ENCODE measurements at places on chromosomes 6 and 20. TPM values are rescaled to one million over a fixed set of nuclear protein-coding genes. Genes with fewer than 3 reads are reported as not detected.

GRCh38 chr20:18588574-18588933 is 700 bp downstream of the DTD1 start:
- no peaks in the 10 kb centered on the region for H3K36me3 ChIP-seq
- no peak for DNase-seq
- no peak overlapping the region for H3K27ac ChIP-seq
- H3K4me3 ChIP-seq = peak overlapping the region; percentile 84
- H3K4me1 ChIP-seq = peaks cover 5% of the 10 kb centered on the region
- no peaks in the 10 kb centered on the region for H3K27me3 ChIP-seq

GRCh38 chr20:39133201-39133600 is 171.1 kb downstream of the DHX35 start:
- H3K27ac ChIP-seq = no peak overlapping the region
- H3K36me3 ChIP-seq = no peaks in the 10 kb centered on the region
- peaks cover 3% of the 10 kb centered on the region for H3K4me1 ChIP-seq
- DNase-seq = no peak

- peaks cover 12% of the 10 kb centered on the region for H3K4me1 ChIP-seq
- no peaks in the 10 kb centered on the region for H3K36me3 ChIP-seq
- DNase-seq = no peak
- H3K4me3 ChIP-seq = no peak overlapping the region
- no peak overlapping the region for H3K27ac ChIP-seq
These were observed 3.2 kb downstream of the TNFRSF6B start for GRCh38 chr20:63699466-63700198.

DNA sequence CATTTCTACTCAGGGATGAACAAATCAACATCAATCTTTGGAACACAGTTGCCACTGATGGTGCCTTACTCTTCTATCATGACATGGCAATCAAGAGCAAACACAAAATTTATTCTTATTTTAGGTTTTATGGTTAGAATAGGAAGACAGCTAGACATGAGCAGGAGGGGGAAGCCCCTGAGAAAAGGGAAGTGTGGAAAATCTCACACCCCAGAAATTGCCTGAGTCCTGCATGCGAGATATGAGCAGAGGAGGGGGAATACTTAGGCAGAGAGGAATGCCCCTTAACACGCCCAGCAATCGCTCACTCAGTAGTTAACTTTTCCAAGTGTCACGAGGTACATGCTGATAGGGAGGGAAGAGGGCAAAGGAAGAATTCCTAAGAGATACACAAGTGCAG is 79.3 kb downstream of the PLG start:
- H3K27ac ChIP-seq = no peak overlapping the region
- H3K27me3 ChIP-seq = no peaks in the 10 kb centered on the region
- no peak overlapping the region for H3K4me3 ChIP-seq

- H3K27ac ChIP-seq = no peak overlapping the region
- no peaks in the 10 kb centered on the region for H3K27me3 ChIP-seq
- no peak overlapping the region for H3K4me3 ChIP-seq
- no peak for DNase-seq
- no peaks in the 10 kb centered on the region for H3K4me1 ChIP-seq
These were observed 497.8 kb upstream of the ARID1B start for GRCh38 chr6:156279261-156279969.

DNA sequence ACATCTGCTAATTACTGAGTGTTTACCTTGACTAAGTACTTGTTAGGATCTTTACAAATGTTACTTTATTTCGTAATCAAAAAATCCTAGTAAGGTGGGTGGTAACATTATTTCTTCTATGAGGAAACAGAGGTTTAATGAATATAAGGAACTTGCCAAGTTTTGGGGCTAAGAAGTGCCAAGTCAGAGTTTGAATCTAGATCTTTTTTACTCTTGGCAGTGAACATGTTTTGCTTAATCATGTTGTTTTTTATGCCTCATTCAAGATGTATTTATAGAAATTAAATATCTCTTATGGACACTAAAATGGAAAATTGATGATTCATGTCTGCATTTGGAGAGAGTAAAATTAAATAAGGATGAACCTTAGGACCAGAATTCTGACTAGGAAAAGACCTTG is 393.7 kb downstream of the UTRN start:
- no peak for DNase-seq
- no peak overlapping the region for H3K27ac ChIP-seq
- H3K4me1 ChIP-seq = no peaks in the 10 kb centered on the region

DNA sequence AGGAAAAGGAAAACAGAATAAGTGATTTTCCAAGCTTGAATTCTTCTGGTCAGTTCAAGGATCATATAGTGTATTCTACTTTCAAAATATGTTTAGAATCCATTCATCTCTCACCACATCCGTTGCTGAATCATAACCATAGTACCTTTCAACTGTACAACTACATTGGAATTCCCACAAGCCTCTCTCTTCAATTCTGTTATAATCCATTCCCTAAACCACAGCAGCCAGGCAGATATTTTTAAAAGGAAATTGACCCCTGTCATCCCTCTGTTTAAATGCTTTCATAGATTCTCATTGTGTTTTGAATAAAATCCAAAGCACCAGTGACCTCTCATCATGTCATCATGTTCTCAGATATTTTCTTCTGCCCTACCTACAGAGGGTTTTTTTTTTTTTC is 412.7 kb downstream of the GRIK2 start:
- no peak overlapping the region for H3K27ac ChIP-seq

DNA sequence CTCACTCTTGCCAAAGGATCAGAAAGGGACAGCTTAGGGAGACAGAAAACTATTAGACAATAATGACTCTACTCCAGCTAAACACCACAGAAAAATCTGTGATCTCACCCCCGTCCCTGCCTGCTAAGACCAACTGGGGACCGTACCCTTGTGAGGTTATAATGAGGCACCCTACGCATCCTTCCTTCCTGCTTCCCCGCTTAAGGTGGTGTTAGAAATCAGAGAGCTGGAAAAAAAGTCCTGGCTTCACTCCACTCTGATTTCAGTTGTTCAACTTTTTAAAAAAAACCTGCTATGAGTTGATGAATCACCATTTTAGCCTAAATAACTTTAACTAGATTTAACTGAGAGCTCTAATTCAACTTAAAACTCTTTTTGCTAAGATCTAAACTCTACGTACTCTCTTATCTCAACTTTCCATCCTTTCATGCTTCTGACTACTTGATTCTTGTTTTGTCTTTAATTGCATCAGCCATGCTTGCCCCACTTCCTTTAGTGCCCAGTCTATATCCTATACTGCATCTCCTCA is 35.8 kb upstream of the TMEM14A start:
- H3K4me3 ChIP-seq = no peak overlapping the region
- H3K36me3 ChIP-seq = no peaks in the 10 kb centered on the region
- DNase-seq = no peak

- peaks cover 3% of the 10 kb centered on the region for H3K27me3 ChIP-seq
- no peaks in the 10 kb centered on the region for H3K36me3 ChIP-seq
- H3K4me3 ChIP-seq = no peak overlapping the region
- H3K4me1 ChIP-seq = no peaks in the 10 kb centered on the region
These were observed 56.1 kb downstream of the MEP1A start for GRCh38 chr6:46849361-46849690.

DNA sequence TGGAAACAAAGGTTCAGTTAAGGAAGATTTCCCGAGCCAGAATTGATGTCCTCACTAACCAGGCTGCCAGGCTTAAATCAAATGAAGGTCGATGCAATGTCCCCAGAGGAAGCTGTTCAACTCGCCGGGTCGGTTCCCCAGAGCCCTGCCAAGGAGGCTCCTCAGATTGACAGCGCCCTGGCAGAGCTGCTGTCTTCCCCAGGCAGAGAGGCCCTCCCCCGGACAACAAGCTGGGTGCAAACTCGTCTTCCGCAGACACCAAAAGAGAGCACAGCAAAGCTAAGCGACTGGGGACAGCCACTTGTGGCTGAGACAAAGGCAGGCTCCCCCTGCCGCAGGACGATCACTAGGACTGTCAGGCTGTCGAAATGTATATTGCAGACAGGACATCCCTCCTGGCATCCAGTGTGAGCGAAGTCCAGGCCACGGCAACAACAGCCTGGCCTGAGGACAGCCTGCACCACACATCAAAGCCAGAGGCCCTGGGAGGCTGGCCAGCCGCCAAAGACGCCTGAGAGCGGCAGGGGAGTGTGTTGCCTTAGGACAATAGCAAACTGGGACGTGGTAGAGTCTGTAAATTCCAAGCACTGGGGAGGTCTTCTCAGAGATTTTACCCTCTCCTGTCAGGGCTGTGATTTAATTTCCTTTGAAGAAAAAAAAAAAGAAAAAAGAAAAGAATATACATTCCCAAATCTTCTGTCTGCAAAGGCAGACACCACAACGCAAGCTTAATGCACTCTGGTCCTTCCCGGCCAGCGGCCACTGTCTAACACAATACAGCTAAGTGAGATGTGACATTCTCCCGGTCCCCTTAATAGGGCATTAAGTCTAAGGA is 99.1 kb downstream of the HIVEP2 start:
- DNase-seq = peak; percentile 62
- H3K27me3 ChIP-seq = no peaks in the 10 kb centered on the region
- no peak overlapping the region for H3K4me3 ChIP-seq
- H3K4me1 ChIP-seq = peaks cover 17% of the 10 kb centered on the region
- H3K36me3 ChIP-seq = no peaks in the 10 kb centered on the region
- H3K27ac ChIP-seq = no peak overlapping the region

DNA sequence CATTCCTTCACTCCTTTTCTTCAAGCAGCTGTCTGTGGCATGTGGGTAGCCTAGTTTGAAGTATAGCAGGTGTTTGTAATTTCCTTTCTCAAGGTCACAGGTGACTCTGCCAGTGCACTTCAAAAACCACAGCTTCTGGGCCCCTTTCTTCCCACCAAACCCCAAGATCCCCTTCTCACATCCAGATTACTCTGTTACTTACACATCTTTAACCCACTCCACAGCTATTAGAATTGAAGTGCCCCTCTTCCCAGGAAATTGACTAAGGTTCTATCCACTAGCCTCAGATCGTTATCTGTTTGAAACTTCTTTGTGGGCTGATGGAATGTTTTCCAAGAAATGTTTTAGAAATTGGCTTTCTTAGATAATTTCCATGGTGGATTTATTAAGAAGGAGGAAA is 150.8 kb downstream of the AHI1 start:
- H3K4me1 ChIP-seq = no peaks in the 10 kb centered on the region
- no peak overlapping the region for H3K27ac ChIP-seq
- no peak for DNase-seq

GRCh38 chr20:63443606-63444395 is 28.7 kb downstream of the KCNQ2 start:
- H3K27me3 ChIP-seq = no peaks in the 10 kb centered on the region
- no peaks in the 10 kb centered on the region for H3K36me3 ChIP-seq
- H3K4me3 ChIP-seq = no peak overlapping the region
- H3K27ac ChIP-seq = no peak overlapping the region

DNA sequence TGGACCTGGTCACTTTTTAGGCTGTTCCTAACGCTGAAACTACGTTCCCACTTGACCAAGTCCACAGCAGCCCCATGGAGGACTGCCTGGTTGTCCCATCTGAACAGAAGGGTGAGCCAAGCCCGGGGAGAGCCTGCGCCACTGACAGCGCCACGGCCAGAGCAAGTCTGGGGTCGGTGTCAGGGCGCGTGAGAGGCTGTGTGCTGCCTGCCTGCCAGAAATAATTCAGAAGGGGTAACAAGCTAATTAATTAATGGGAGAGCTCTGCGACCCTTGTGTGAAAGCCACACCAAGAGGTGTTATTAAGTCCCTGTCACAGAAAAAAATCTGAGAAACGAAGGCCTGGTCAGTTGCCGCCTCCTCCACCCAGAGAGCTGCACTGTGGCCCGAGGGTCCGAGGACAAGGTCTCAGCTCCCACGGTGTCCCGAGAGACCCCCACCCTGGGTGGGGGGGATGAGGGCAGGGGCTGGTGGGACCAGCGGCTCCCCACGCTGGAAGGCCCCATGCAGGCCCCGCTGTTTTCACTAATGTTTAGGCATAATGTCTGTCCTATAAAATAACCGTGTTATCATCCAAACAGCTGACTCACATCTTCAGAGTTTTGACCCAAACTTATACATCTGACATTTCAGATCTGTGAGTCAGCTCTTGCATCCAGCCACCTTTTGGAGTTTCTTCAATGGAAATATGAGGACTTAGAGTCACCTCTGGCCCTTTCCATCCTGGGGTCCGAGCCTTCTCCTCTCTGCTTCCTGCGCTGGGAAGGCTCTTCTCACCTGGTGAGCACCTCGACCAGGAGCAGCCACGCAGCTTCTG is 58.5 kb downstream of the DLL1 start:
- no peak overlapping the region for H3K4me3 ChIP-seq
- no peaks in the 10 kb centered on the region for H3K36me3 ChIP-seq
- H3K27ac ChIP-seq = no peak overlapping the region
- no peaks in the 10 kb centered on the region for H3K27me3 ChIP-seq

DNA sequence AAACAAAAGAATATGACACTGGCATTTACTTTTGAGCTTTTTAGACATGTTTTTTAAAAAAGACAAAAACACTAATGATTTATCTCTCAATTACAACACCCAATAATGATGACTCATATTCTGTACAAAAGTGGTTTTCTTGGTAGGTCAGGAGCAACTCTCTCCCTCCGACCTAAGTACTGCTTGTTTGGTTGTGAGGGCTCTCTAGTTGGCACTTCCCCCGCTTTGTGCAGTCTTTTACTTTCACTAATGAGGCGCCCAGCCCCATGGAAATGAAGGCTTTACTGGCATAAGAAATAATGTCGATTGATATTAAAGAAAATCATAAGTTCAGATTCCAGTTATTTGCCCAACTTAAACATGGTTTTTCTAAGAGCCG is 1.3 kb downstream of the KPNA5 start:
- DNase-seq = no peak
- peak overlapping the region; percentile 93 for H3K4me3 ChIP-seq
- H3K4me1 ChIP-seq = peaks cover 2% of the 10 kb centered on the region
- no peak overlapping the region for H3K27ac ChIP-seq
- peaks cover 8% of the 10 kb centered on the region for H3K36me3 ChIP-seq

DNA sequence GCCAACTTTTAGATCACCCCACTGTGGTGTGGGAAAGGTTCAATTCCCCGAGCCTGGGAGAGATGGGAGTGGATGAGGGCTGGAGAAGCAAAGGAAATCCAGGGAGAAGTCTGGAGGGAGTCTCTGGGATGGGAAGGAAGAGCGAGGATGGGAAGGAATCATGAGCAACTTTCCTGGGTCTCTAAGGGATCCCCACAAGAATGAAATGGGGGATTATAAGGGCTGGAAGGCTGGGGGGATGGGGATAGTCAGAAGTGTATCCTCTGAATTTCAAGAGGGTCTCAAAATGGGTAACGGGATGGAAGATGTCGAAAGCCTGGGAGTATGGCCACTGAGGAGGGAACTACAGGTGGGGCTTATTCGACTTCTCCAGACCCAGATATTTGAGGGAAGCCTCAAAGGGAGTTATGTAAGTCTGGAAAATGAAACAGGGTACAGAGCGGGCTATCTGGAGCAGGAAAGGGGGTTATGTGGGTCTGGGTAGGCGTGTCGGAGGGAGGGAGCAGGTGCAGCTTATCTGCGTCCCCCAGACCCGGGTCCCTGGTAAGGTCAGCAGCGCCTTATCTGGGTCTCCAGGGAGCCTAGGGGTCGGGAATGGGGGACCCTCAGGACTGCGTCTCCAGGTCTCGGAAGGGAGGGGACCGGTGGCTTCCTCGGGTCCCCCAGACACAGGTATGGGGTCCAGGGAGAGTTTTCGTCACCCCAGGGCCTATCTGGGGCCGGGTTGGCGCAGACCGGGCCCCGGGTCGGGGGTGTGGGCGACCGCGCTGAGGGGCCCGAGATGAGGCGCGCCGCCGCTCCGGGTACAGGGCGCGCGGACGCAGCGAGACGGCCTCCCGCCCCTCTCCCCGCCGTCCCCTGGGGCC is 550 bp downstream of the PLAGL2 start:
- no peaks in the 10 kb centered on the region for H3K4me1 ChIP-seq
- no peaks in the 10 kb centered on the region for H3K27me3 ChIP-seq
- peak overlapping the region; percentile 53 for H3K4me3 ChIP-seq
- peaks cover 13% of the 10 kb centered on the region for H3K36me3 ChIP-seq
- no peak for DNase-seq

ZNF334 gene
- total RNA-seq = 15.9 TPM

EEF1A2 gene
- total RNA-seq = 27.9 TPM

DEFB112 gene
- not detected for total RNA-seq

VIP gene
- total RNA-seq = not detected

BTN3A1 gene
- total RNA-seq = 5.1 TPM
